K562 (cell line): ENCODE measurements at places on chromosomes 11 and 22. TPM values are rescaled to one million over a fixed set of nuclear protein-coding genes. Genes with fewer than 3 reads are reported as not detected.

DNA sequence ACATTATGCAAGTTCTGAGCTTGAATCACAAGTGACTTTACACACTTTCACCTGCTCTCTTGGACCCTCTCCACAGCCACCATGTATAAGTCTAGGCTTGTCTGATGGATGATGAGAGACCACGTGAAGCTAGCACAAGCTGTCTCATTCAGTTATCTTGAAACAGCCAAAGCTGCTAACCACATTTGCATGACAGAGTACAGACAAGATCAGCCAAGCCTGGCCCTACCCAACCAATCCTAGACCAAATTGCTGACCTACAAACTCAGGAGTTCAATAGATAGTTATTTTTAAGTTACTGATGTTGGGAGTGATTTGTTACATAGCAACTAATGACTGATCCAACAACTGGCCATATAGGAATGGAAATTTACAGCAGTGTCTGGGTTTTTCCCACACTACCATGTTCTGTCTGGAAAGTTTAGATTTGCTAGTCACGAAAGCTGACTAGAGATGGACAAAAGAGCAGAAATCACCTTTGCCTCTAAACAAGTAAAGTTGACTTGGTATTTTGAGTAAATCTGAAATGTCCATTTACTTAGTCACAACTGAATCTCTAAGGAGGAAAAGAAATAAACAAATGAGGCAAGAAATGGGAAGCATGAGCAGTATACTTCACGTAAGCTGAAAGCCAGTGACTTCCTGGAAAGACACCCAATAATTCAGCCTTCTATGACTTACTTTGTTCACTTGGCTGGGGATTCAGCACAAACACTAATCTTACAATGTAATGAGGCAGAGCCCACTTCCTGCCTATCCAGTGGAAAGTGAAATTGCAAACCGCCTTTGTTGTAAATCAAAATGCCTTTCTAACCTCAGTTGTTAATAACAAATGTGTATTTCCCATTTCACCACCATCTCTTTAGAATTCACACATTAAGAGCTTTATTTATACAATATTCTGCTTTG, 101.7 kb downstream of the FAM181B start:
- H3K27me3 ChIP-seq: no peaks in the 10 kb centered on the region
- H3K36me3 ChIP-seq: no peaks in the 10 kb centered on the region
- no peaks in the 10 kb centered on the region for H3K4me1 ChIP-seq
- no peak overlapping the region for H3K27ac ChIP-seq
- H3K4me3 ChIP-seq: no peak overlapping the region

- H3K27me3 ChIP-seq: no peaks in the 10 kb centered on the region; the same call in 2 of the 3 replicates
- H3K27ac ChIP-seq: no peak overlapping the region
- no peak overlapping the region for H3K4me3 ChIP-seq
- no peak for DNase-seq
These were observed 17.1 kb upstream of the CCDC90B start for GRCh38 chr11:83303316-83303715.

GRCh38 chr11:73142128-73142377, at the start of gene FCHSD2:
TSS of gene FCHSD2 (minus strand) at chr11:73142318. CDS start at chr11:73141877, 441 bp downstream.
- peaks cover 36% of the 10 kb centered on the region for H3K4me1 ChIP-seq
- no peaks in the 10 kb centered on the region for H3K27me3 ChIP-seq
- peak; percentile 92 for DNase-seq
- peak within 1 kb of the TSS; percentile 92 for H3K4me3 ChIP-seq
- peak within 1 kb of the TSS; percentile 97 for H3K27ac ChIP-seq

The MPPED2 gene
- not detected in 2 replicates for total RNA-seq

DNA sequence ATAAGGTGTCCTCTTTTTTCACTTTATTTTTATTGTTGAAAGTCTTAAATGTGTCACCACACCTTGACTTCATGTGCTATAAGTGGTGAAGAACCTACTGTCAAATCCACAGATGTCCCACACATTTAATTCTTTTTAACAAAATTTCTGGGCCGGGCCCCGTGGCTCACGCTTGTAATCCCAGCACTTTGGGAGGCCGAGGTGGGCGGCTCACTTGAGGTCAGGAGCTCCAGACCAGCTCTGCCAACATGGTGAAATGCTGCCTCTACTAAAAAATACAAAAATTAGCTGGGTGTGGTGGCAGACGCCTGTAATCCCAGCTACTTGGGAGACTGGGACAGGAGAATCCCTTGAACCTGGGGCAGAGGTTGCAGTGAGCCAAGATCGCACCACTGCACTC, 3.0 kb downstream of the CBL start:
- no peaks in the 10 kb centered on the region for H3K36me3 ChIP-seq
- H3K4me1 ChIP-seq: peaks cover 13% of the 10 kb centered on the region; the same call in 1 of the 2 replicates
- no peak overlapping the region for H3K4me3 ChIP-seq
- DNase-seq: no peak

The OR8G5 gene
- 1.4 and 1.7 TPM in 2 replicates for total RNA-seq

- H3K27me3 ChIP-seq: no peaks in the 10 kb centered on the region
- H3K4me3 ChIP-seq: no peak overlapping the region
- no peak overlapping the region for H3K27ac ChIP-seq
- no peak for DNase-seq
- H3K36me3 ChIP-seq: no peaks in the 10 kb centered on the region
These were observed 109.7 kb upstream of the MTMR2 start for GRCh38 chr11:96033599-96033998.

DNA sequence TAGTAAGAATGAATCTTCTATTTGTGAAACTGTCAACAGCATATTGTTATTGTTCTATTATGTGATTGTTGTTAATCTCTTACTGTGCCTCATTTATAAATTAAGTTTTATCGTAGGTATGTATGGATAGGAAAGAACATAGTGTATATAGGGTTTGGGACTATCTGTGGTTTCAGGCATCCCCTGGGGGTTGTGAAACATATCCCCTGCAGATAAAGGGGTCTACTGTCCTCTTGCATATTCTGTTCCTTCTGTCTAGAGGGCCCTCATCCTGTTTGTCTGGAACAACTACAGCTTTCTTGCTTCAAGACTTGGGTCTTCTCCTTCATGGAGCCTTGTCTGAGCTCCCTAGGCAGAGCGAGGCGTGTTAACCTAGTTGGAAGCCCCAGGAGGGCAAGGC, 159.6 kb downstream of the KIRREL3 start:
- H3K4me3 ChIP-seq: no peak overlapping the region
- no peaks in the 10 kb centered on the region for H3K36me3 ChIP-seq
- DNase-seq: no peak
- no peaks in the 10 kb centered on the region for H3K27me3 ChIP-seq
- no peaks in the 10 kb centered on the region for H3K4me1 ChIP-seq
- H3K27ac ChIP-seq: no peak overlapping the region

GRCh38 chr11:6260207-6260726, 629 bp downstream of the CCKBR start:
- H3K27me3 ChIP-seq: peaks cover 32% of the 10 kb centered on the region
- DNase-seq: no peak
- no peak overlapping the region for H3K4me3 ChIP-seq

DNA sequence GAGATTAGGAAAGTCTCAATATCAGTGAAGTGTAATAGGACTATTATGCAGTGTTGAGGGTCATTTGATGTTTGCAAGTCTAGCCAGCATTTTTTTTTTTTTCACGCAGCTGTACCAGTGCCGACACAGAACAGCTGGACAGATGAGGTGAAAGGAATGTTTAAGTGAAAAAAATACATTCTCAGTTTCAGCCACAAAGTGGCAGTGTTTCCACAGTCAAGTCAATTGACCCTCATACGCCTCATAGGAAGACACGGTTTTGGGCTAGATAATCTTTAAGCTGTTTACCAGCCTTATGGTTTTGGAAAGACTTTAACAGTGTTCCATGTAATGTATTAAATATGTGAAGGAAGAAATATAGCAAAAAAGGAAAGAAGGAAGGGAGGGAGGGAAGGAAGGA, 349.9 kb upstream of the ANO3 start:
- no peaks in the 10 kb centered on the region for H3K27me3 ChIP-seq
- H3K36me3 ChIP-seq: no peaks in the 10 kb centered on the region
- no peak overlapping the region for H3K27ac ChIP-seq
- DNase-seq: peak; percentile 14

The A4GALT gene
- 0.11 TPM in 1 of 2 replicates, not detected in the other for total RNA-seq

GRCh38 chr11:44080951-44081350, 14.5 kb upstream of the EXT2 start:
- no peaks in the 10 kb centered on the region for H3K27me3 ChIP-seq
- no peak for DNase-seq
- H3K36me3 ChIP-seq: peaks cover 8% of the 10 kb centered on the region; the same call in 2 of the 3 replicates
- no peak overlapping the region for H3K27ac ChIP-seq
- no peak overlapping the region for H3K4me3 ChIP-seq
- H3K4me1 ChIP-seq: no peaks in the 10 kb centered on the region

DNA sequence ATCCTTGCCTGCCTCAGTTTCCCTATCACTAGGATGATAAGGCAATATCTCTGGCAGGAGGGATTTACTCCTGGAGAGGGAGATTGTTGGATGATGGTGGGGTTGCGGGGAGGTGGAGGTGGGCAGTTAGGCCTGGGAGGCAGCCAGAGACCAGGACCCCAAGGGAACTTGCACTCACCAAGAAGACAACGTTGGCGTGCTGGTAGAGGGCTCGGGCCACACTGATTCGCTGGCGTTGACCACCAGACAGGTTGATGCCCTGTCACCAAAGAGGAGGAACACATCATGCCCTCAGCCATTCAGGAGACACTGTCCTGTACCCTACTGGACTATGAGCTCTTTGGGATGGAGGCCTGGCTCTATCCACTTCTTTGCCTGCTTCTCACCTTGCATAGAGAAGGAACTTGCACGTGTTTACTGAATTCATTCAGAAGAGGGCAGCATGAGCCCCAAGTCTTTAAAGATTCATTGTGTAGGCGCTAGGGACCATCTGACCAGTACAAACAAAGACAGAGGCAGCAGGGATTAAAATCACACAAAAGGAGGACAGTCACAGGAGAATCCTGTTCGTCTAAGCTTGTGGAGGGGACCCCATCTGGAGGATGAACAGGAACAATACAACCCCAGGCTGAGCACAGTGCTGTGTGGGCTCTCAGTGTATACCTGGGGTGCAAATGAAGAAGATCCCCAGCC, 24.2 kb upstream of the KCNJ11 start:
- H3K4me3 ChIP-seq: no peak overlapping the region
- H3K27me3 ChIP-seq: peaks cover 54% of the 10 kb centered on the region
- no peaks in the 10 kb centered on the region for H3K36me3 ChIP-seq

The C11orf86 gene
- not detected in 2 replicates for total RNA-seq

- no peaks in the 10 kb centered on the region for H3K27me3 ChIP-seq
- H3K4me1 ChIP-seq: peaks cover 38% of the 10 kb centered on the region
- peak; percentile 38 for DNase-seq
- H3K36me3 ChIP-seq: peaks cover 76% of the 10 kb centered on the region
- no peak overlapping the region for H3K4me3 ChIP-seq
These were observed 9.0 kb downstream of the CRKL start for GRCh38 chr22:20926243-20926642.

GRCh38 chr11:128727796-128728431, 34.0 kb downstream of the FLI1 start:
- no peak overlapping the region for H3K4me3 ChIP-seq
- no peaks in the 10 kb centered on the region for H3K36me3 ChIP-seq
- H3K27ac ChIP-seq: no peak overlapping the region
- no peaks in the 10 kb centered on the region for H3K27me3 ChIP-seq
- H3K4me1 ChIP-seq: no peaks in the 10 kb centered on the region

The FUT4 gene
- total RNA-seq: 8.7 and 8.9 TPM in 2 replicates

- H3K4me1 ChIP-seq: peaks cover 66% of the 10 kb centered on the region
- no peaks in the 10 kb centered on the region for H3K27me3 ChIP-seq
- DNase-seq: no peak
- H3K36me3 ChIP-seq: no peaks in the 10 kb centered on the region
- H3K4me3 ChIP-seq: no peak overlapping the region
These were observed 72.8 kb upstream of the KCNQ1OT1 start for GRCh38 chr11:2772544-2773031.

DNA sequence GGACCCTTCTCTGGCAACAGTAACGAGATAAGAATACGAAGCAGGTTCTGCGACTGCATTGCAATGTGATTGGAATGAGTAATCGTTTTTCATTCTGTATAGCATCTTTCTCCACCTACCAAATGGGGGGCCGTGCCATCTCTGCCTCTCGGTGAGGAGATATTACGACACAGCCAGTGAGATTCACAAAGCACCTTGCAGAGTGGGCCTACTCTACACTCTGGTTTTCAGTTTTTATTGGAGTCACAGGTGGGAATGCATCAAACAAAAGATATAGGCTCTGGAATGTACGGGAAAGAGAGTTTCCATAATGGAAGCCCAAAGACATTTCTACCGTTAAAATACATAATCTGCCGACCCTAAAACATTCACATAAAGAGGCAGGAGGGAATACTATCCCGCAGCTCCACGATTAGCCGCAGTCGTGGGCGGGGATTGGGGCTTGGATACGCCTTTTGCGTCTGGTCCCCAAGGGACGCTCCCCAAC, 423 bp upstream of the RTN3 start:
- peaks cover 29% of the 10 kb centered on the region for H3K4me1 ChIP-seq
- no peaks in the 10 kb centered on the region for H3K27me3 ChIP-seq
- H3K4me3 ChIP-seq: peak overlapping the region; percentile 94
- H3K36me3 ChIP-seq: peaks cover 9% of the 10 kb centered on the region; the same call in 1 of the 3 replicates
- H3K27ac ChIP-seq: peak overlapping the region; percentile 57
- DNase-seq: no peak
